ENCODE measurements at places on chromosomes 11 and 22. TPM values are rescaled to one million over a fixed set of nuclear protein-coding genes. Genes with fewer than 3 reads are reported as not detected.

KCNQ1 gene
- 0.35 TPM for total RNA-seq

SGSM1 gene
- total RNA-seq = not detected

SERPIND1 gene
- total RNA-seq = not detected

OR6T1 gene
- not detected for total RNA-seq

FDXACB1 gene
- total RNA-seq = 3.0 TPM

INS gene
- total RNA-seq = not detected

ANO5 gene
- 9.0 TPM for total RNA-seq

MAJIN gene
- not detected for total RNA-seq

SLC22A25 gene
- total RNA-seq = not detected

HTR3B gene
- not detected for total RNA-seq

MUC5B gene
- not detected for total RNA-seq

OR52E8 gene
- not detected for total RNA-seq

CRYBB3 gene
- not detected for total RNA-seq

CTSF gene
- 6.6 TPM for total RNA-seq

C1QTNF6 gene
- total RNA-seq = 2.1 TPM

OR52N4 gene
- total RNA-seq = not detected

FAM111B gene
- 0.89 TPM for total RNA-seq

APOBEC3F gene
- total RNA-seq = 4.7 TPM

IGLL1 gene
- total RNA-seq = not detected

ARHGAP20 gene
- total RNA-seq = 0.05 TPM

FXYD6 gene
- 0.20 TPM for total RNA-seq

SYCE3 gene
- total RNA-seq = not detected

OR5M10 gene
- not detected for total RNA-seq

ZFPL1 gene
- 30.2 TPM for total RNA-seq

PNPLA5 gene
- not detected for total RNA-seq

TP53I11 gene
- 4.9 TPM for total RNA-seq

GLYAT gene
- total RNA-seq = 3.6 TPM

CHRM1 gene
- total RNA-seq = not detected

CCDC73 gene
- 0.30 TPM for total RNA-seq

CD6 gene
- total RNA-seq = not detected

PLET1 gene
- total RNA-seq = not detected

TSPAN18 gene
- total RNA-seq = 2.6 TPM

API5 gene
- total RNA-seq = 151 TPM

VPS51 gene
- total RNA-seq = 176 TPM

RIMBP3C gene
- total RNA-seq = 0.17 TPM

FGF19 gene
- total RNA-seq = not detected

SCGB1D2 gene
- total RNA-seq = not detected

SMIM38 gene
- total RNA-seq = not detected

SLC5A4 gene
- 0.69 TPM for total RNA-seq

TPBGL gene
- total RNA-seq = not detected

ATM gene
- 49.7 TPM for total RNA-seq

TRIM49 gene
- not detected for total RNA-seq

All from renal cortical epithelial cell (primary cell).